ENCODE measurements at places on chromosomes 7 and 10. TPM values are rescaled to one million over a fixed set of nuclear protein-coding genes. Genes with fewer than 3 reads are reported as not detected.

DNA sequence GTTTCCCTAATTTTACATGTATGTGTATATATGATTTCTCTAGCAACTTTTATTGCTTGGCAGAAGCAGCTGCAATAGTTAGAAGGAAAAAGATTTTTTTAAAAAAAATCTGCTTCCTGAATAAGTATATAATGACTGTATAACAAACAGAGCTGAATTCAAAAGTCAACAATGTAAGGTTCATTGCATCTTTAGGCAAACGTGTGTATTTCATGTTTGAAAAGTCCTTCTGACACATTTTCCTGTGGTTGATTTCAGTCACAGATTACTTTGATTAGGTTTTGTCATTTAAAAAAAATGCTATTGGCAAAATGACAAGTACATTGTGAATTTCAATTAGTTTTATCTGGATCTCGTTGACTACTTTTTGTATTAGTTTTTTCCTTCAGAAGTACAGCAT, 231.0 kb downstream of the CSTF2T start:
- no peak for DNase-seq

The GATA3 gene
- 5.7 TPM for total RNA-seq

DNA sequence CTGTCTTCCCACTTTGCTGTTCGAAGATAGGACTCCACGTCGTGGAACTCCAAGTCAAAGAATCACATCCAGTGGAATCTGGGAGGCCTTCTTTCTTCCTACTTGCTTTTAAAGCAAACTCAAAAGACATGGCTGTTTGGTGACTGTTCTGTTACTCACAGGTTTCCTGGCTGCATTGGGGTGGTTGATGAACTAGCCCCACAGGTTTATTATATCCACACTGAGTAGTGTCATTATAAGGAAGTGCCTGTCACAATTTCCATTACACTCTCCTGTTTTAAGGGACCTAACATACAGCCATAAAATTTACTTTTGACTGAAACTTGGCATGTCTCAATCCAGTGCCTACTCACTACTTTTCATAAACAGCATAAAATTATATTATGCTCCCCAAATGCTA, 287.3 kb upstream of the SP4 start:
- DNase-seq = no peak

The SPOCK2 gene
- total RNA-seq = 170 TPM

DNA sequence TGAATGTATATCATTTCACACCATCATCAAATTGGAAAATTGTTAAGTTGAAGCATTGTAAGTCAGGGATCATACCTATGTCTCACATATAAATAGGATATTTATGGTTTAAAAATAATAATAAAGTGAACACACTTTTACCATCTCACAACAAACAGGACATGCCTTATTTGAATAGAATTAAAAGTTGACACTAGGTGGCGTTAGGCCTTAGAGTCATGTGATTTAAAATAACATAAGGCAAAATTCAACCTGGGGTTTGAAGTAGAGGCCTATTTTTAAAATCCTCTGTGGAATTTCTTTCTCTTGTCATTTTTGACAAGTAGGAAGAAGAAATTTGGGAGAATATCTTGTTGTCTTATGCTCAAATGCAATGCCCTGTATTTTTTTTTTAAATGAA, 184.7 kb upstream of the PCDH15 start:
- DNase-seq = no peak

GRCh38 chr7:27515933-27516332, 146.8 kb downstream of the HIBADH start:
- DNase-seq = no peak

DNA sequence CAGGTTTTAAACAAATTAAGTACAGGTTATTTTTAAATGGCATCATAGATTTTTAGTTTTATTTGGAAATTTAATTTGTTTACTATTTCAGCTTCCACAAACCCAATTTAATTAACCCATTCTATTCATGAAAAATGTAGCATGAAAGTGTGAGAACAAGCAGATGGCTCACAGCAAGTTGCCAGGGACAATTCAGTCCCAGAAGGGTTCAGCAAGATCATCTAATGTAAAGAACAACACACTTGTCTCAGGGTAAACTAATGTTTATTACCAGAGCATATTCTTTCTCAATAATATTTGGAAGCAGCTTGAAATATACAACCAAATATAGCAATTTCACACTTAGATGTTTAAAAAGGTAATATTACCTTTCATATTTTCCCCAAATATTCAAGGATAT, 166.9 kb upstream of the SLC13A1 start:
- DNase-seq = no peak

- no peak for DNase-seq
Measured at GRCh38 chr10:8044908-8045725, 9.4 kb upstream of the GATA3 start.

DNA sequence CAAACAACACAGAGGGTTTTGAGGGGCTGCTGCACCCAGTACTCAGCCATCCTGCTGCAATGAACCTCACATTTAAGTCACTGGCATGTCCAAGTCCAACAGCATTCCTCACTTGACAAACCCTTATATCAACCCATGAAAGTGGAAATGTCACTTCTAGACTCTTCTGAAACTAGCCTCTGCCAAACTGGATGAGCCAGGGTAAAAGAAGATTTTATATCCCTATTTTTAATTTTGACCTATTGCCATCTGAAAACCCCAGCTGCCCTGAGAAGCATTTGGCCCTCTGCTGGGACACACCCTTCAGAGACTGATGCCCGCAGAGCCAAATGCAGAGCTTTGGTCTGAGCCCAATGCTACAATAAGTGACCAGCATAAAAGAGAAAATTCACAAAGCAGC, 201.1 kb downstream of the ANK3 start:
- DNase-seq = no peak

The ZNF746 gene
- total RNA-seq = 15.3 TPM

GRCh38 chr7:108311446-108312168, 144.6 kb downstream of the NRCAM start:
- no peak for DNase-seq

DNA sequence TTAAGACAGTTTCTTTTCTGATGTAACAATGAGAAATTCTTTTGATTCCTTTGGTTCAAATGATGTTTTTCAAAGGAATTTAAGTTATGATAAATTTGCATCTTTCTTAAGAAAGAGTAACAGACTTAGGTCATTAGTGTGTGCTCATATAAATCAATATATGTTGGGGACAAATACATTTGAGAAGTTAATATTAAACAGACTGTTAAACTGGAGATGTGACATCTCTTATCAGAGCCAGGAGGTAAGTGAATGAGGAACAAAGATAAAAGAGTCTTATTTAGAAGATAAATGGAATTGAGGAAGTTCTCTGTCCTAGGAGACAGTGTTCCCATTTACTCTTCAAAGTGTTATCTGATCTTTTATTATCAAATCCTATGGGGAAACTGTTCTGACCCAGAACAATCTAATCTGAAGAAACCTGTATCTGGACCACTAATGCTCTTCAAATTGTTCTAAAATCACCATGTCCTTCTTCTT, 104.8 kb upstream of the LAMB4 start:
- no peak for DNase-seq

The UNC5B gene
- not detected for total RNA-seq

GRCh38 chr10:5910323-5911100, 20.5 kb downstream of the FBH1 start:
- no peak for DNase-seq

DNA sequence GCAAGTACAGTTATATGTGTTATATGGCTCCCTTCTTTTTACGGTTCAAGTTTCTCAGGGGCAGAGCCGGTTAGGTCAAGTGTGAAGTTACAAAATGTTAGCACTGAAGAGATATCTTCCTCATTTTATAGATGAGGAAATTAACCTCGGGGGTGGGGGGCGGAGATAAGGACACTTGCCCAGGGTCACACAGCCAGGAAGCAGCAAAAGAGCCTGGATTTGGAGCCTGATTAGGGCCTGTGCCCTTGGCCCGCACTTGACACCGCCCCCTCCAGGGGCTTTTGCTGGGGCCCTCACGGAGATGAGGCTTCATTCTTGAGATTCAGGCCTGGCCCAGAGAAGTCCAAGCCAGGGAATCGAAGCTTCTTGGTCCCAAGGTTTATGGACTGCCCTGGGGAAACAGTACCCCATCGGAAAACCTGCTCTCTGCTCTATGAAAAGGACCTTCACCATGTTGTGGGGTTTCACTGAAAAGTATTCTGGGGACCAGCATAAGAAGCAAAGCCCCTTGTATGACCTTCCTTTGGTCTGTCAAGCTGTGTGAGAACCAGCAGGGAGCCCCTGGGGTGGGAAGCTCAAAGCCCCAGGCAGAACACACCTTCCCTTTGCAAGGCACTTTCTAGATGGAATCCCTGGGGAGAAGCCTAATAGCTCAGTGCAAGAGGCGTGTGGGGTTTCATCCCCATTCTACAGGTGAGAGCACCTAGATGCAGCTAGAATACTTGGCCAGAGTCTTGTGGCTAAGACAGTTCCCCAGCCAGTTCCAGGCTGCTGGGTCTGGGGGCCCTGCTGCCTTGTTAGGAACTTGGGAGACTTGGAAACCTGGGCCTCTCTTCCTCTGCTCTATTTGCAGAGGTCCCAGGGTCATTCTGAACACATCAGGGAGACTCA, 21.9 kb downstream of the UNC5B start:
- DNase-seq = no peak

DNA sequence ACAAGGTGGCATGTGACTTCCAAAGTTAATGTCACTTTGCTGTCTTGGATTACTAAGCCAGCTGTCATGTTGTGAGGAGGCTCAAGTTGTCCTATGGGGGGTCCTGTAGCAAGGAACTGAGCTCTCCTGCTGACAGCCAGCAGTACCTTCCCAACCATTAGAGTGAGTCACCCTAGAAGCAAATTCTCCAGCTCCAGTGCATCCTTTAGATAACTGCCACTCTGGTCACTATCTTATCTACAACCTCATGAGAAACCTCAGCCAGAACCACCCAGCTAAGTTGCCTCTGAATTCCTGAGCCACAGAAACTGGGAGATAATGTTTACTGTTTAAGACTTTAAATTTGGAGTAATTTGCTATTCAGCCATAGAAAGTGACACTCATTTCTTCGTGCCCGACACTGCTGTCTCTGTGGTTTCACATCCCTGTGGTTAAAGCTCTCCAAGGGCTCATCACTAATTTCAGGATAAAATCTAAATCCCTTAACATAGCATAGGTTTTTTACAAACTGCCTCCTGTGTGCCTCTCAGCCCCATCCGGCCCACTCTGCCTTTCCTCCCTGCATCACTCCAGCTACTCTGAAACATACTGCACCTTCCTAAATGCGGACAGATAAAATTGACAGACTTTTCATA, 83.5 kb downstream of the PRR15 start:
- DNase-seq = no peak

GRCh38 chr7:101868191-101868950, 50.9 kb downstream of the CUX1 start:
- no peak for DNase-seq

- no peak for DNase-seq
Measured at GRCh38 chr10:23192712-23193434, 761 bp downstream of the PTF1A start.

DNA sequence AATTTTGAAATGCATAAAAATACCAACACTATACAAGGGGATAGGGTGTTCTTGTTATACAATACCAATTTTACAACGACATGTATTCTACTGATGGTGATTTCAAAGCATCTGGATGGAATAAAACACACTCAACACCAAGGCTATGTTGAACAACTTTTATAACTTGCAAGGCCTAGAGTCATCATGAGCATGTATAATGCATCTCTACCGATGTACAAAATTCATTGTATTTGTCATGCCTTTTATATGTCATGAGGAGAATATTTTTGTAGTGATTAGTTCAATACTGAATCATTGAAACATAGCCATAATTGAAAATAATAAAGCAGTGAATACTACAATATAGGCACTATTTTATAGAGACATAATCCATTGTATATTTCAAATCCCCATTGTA, 160.2 kb downstream of the ETV1 start:
- DNase-seq = no peak

The STEAP1 gene
- total RNA-seq = 0.30 TPM

- no peak for DNase-seq
Measured at GRCh38 chr7:67463983-67464382, 467.4 kb downstream of the TYW1 start.

The SUN3 gene
- not detected for total RNA-seq

The NT5C2 gene
- total RNA-seq = 42.0 TPM

DNA sequence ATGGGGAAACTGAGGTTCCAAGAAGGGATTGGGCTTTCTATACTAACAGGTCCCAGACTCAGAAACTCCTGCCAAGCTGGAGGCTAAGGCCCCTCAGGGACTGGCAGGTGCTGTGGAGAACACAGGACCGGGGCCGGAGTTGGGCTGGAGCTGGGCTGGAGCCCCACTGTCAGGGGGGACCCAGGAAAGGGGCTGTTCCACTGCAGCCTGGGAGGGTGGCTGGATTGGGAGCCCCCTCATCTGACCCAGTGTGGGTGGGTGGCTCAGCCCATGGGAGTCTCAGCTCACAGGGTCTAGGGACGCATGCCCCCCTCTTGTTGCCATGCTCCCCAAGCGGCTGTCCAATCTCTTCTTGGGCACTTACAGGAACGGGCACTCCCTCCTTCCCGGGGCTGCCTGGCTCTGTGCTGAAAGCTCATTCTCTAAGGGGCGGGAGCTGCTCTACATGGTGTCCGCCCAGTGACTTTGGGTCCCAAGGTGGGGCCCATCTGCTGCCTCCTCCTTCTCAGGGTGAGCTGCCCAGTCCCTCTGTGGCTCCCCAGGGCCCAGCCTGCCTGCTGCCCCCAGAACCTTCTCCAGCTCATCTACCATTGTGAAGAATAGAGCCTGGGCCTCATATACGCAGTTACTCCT, 126.5 kb downstream of the MYL10 start:
- no peak for DNase-seq

- no peak for DNase-seq
Measured at GRCh38 chr7:135286876-135287275, 53.2 kb downstream of the STRA8 start.

DNA sequence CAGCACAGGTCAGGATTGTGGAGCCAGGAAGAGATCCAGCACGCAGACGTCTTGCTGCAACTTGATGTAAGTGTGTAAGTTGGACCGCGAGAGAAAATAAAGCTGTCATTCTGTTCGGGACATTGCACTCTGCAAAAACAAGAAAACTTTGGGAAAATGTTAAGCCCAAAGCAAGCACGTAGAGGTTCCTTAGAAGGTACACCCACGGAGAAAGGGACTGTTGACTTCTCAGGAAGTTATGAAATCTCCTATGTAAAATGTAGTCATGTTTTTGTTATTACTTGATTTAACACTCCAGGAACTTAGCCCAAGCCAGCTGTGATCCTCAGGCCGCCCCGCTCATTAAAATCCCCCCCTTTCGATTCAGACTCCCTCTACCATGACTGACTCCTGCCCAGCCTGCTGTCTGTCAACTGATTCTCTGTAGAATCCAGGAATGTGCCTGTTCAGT, 196.1 kb upstream of the TCF7L2 start:
- DNase-seq = no peak

DNA sequence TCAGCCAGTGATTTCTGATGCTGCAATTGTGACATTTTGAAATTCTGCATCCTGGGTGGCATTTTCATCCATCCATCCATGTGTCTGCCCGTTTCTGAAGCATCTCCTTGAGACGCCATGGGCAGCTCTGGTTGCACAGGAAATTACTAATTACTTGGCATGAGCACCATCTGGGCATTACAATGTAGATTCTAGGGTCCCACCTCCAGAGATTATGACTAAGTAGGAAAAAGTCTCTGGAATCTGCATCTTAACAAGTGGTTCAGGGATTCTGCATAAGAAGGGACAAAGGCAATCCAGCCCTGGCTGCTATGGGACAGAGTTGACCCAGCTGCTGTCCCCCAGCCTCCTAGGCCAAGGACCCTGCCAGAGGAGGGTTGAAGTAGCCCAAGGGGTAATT, 65.3 kb downstream of the CUZD1 start:
- no peak for DNase-seq

All from activated naive CD4-positive, alpha-beta T cell treated with anti-CD3 and anti-CD28 coated beads, Interleukin-2, amount 50 U/mL, for 72 hours (primary cell).